Stimulated activated CD8-positive, alpha-beta memory T cell treated with anti-CD3 and anti-CD28 coated beads, Interleukin-7, amount 100 ng/mL, for 24 hours (primary cell): ENCODE measurements at places on chromosomes 2 and 18.

GRCh38 chr2:176851889-176852483, 360.6 kb upstream of the HNRNPA3 start:
- DNase-seq: no peak

DNA sequence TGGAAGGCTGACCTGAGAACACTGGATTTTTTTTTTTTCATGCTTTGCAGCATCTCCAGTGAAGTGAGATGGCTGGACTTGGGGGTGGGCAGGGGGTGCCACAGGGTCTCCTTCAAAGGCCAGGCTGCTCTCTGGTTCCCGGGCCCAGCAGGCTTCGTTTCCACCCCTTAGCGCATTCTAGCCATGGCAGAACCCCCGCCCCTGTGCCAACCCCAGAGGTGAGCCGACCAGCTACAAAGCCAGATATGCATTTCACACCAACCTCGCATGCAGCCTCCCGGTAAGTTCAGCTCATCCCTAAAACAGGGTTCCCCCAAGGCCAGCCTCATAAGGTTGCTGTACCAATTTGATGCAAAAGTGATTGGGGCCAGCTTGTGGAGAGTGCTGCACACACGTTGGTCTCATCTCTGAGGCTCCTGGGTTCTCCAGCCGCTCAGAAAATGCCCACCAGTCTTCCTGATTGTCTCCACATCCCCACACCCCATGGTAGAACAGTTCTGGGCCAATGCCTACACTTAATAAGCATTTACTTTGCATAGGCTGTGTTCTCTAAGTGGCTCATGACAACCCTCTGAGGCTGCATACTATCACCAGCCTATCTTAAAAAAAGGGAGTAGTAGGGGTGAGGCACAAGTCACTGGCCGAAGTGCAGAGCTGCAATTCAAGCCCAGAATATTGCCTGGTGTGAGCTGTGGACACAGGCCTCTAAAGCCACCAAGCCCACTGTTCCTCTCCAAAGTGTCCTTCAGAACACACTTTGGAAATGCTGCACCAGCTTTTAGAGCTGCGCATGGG, 23.3 kb downstream of the SMAD7 start:
- DNase-seq: no peak

- no peak for DNase-seq
These were observed 41.1 kb downstream of the MYO7B start for GRCh38 chr2:127576433-127577207.

DNA sequence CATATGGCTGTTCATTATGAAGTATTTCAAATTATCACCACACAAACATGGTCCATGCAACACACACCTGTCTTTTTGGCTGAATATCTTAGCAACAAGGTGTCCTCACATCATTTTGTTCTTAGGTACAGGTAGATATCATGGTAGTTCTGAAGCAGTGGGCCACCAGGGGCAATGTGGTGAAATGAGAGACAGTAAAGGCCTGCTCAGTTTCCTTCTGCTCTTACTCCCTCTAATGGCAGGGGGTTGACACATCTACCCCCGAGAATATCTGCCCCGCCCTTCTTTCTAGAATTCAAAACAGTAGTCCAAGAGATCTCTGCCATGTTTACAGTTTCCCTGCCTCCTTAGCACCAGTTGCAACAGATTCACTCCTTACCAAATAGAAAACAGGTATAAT, 147.0 kb upstream of the KLHL14 start:
- DNase-seq: no peak

DNA sequence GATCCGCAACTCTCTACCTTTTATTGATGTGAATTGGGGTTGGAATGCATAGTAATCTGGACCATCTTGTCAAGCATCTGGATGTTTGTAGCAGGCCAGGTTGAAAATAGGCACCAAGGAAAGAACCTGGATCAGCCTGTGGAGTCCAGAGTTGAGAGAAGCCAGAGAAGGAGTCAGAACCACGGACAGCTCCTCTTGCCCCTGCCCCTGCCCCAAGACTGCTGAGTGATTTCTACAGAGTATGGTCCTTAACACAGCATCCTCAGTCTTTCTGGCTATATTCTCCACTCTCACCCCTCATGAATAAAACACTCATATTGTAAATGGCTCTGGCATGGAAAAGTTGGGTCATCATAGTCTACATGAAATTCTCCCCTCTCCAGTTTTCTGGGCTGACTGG, 154.6 kb downstream of the LOXHD1 start:
- no peak for DNase-seq

DNA sequence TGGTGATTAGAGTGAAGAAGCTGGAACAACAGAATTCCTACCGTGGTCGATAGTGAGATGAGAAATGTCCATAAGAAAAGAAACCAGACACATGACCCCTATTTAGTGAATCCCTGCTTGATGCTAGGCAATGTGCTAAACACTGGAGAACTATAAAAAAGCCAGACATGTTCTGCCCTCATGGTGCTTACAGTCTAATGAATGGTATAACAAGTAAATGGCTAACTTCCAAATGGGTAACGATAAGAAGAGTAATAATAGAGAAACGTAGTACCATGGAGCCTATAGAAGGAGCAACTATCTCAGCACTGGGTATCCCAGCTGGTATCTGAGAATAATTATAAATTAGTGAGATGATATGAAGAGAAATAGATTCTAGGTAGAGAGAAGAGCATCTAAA, 5.0 kb downstream of the DSG2 start:
- no peak for DNase-seq

DNA sequence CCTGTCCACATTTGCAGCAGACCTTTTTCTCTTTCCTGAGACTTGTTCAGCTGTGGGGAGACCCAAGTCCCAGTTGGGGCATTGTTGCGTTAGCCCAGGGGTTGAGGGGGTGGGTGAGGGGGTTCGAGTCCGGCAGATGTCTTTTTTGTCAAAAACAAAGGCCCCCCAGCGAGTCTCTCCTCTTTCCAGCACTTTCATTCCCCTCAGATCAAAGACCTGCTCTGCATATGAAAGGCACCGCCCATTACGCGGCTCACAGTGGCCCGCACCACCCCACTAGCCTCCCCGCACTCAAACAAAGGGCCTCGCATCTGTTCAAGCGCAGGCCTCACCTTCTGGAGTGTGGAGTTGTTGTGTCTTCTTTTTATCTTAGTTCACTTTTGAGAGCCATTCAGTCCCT, 25.2 kb downstream of the TRABD2A start:
- DNase-seq: no peak

- no peak for DNase-seq
These were observed 11.2 kb downstream of the SP110 start for GRCh38 chr2:230208576-230208975.

- DNase-seq: no peak
These were observed 272.3 kb upstream of the ZNF804A start for GRCh38 chr2:184326066-184326465.

DNA sequence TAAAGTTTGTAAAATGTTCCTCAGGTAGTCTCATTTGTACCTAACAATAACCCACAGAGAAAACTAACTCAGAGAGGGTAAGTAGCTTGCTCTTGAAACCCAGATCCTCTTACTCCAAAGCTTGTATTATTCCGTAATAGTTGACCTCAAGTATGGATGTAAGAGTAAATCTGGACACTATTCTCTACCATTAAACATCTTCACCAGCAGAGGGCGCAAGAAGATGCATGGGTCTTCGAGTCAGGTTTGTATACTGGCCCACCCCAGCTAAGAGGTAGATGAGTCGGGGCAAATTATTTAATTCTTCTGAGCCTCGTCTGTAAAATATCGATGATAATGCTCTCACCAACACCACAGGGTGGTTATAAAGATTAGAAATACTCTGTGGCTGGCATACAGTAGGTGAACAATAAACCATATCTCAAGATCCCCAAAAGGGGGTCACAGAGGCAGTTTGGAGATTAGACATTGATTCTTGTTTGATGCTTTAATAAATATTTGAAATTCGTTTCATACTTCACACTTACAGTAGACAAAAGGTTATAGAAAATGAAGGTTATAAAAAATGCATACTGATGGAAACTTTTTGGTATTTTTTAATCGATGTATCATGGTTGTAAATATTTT, 3.5 kb upstream of the CABLES1 start:
- DNase-seq: no peak

GRCh38 chr18:35089382-35089781, 48.2 kb downstream of the MAPRE2 start:
- DNase-seq: no peak
